ENCODE measurements at places on chromosomes 1 and 21.

DNA sequence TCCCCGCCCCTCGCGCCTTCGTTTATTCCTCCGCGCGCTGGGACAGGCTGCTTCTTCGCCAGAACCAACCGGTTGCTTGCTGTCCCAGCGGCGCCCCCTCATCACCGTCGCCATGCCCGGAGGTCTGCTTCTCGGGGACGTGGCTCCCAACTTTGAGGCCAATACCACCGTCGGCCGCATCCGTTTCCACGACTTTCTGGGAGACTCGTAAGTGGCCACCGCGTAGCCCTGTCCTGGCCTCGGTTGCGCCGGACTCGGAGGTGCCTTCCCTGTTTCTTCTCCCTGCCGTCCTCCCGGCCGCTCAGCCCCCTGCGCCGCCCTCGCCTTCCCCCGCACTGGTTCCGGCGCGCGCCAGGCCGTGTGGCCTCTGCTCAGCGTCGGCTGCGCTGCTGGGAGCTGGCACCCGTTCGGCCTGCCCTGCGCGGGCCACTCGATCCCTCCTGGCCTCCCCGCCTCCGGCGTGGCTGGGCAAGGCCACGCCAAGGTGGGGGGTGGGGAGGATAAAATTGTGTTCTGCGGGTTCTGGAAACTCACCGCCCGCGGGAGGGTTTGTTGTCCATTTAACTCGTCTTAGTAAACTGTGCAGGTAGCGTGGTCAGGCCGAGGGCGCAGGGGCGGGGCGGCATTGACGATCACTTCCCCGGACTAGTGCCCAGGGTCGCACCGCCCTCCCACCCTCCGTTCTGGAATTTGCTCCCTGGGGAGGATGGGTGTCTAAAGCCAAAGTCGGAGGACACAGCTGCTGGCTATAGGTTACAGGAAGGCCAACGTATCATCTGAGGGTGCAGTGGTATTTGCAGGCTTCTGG is at the start of gene PRDX6:
Gene PRDX6 (plus strand): TSS at position 50 of the 808 bp plus-strand sequence. CDS start 63 bp downstream, at position 113.
- DNase-seq: peak; percentile 88

- DNase-seq: peak; percentile 38
Measured at GRCh38 chr1:11740258-11741192, 4.6 kb downstream of the AGTRAP start.

DNA sequence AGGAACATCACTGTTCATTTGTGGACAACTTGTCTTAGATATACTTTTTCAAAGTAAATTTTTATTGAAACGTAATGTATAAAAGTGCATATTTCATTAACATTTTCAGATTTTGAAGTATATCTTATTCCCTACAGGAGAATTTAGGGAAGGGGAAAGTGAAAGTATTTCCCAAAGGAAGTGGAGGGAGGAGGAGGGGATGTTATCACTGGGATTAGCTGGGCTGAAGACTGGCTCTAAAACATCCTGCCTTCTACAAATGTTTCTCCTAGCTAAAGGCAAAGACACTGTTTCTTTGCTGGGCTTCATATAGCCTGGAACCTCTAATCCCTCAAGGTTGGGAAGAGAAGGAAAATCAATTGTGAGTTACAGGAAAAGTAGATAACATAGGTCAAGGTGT is 7.1 kb upstream of the ZNF697 start:
- no peak for DNase-seq

- no peak for DNase-seq
Measured at GRCh38 chr1:44283524-44284173, 70.4 kb downstream of the DMAP1 start.

- DNase-seq: no peak
Measured at GRCh38 chr1:157724537-157725220, 24.1 kb upstream of the FCRL3 start.

GRCh38 chr1:34500451-34500850 is 254.4 kb upstream of the GJB5 start:
- peak; percentile 17 for DNase-seq

DNA sequence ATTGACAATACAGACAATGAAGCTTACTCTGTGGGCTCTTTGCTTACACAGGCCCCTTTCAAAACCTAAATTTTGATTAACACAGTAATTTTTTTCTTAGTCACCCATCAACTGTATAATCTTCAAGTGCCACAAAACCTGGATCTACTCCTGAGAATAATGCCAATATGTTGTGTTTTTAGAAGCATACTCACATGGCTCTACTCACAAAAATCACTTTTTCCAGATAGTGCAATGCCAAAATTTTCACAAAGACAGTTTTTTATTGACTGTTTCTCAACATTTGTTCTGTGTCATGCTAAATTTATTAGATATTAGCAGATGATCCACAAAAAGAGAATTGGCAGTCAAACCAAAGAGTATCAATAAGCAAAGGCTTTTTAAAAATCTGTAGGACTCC is 493.7 kb upstream of the C1orf87 start:
- DNase-seq: no peak

GRCh38 chr1:94974824-94975223 is 47.9 kb upstream of the CNN3 start:
- no peak for DNase-seq

- peak; percentile 12 for DNase-seq
Measured at GRCh38 chr1:179083533-179083932, 1.7 kb downstream of the TOR3A start.

GRCh38 chr1:47443530-47444296 is 5.9 kb downstream of the FOXD2 start:
- no peak for DNase-seq
